PC-3 (cell line): ENCODE measurements at places on chromosomes 1 and 21.
A peak's percentile ranks its signal among the peaks of the same experiment; 100 is the strongest.

- DNase-seq: peak; percentile 55
These were observed 2.6 kb downstream of the HFM1 start for GRCh38 chr1:91402023-91402422.

DNA sequence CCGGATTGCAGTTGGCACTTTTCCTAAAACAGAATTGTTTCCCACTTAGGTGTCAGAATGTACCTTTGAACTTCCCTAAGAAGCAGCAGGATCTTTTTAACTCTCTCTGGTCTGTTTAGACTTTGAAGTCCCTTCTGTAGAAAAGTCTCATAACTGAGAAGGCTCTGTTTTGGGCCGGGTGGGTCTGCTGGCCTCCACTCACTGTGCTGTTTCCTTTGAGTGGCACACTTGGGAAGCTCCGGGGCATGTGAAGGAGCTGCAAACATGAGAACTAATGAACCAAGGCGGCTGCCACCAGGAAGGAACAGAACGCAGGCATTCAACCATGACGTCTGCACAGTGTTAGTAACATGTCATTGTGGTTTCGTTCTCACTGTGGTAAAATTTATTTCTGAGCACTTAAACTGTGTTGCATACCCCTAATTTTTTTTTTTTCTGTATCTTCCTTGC, 19.5 kb upstream of the NCMAP start:
- DNase-seq: no peak

DNA sequence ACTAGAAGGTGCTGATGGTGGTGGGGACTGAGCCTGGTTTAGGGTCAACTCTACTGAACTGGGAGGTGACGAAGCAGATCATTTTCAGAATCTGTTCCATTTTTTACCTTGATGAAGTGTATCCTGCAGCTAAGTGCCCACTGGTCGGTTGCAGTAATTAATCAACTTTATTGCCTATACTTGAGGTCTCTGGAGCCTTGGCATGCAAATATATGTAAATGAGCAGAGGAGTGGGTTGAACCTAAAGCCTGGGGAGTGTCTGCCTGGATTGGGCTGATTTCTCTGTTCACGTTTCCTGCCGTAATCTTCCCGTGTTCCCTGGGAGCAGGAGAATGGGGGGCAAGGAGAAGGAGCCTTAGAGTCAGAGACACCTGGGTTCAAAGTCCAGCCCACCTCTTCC, 286.8 kb downstream of the PTPRU start:
- no peak for DNase-seq

DNA sequence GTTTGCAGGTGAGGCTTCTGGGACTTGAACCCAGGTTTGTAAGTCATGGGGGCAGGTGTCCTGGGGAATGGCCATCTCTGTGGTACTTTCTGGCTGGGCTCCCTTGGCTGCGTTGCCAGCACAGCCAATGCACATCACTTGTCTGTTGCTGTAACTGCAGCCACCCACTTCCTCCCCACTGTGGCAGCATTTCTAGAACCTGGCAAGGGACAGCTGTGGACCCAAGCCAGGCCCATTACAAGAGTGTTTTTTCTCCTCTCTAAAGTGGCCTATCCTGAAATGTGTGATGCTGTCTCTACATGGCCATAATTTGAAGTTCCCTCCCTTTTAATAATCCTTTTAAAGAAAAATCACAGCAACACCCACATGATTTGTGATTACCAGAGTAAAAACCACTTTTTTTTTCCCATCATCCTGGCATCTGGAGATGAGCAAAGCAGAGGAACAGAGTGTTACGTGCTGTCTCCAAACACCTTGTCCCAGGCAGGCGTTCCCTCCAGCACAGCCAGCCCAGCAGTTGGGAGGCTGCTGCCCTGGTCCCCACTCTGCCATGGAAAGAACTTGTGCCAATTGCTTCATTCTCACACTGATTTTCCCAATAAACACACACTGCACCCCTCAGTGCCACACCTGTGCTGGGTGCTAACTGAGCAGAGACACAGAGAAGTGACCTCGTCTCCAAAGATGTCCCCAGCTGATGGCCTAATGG, 360.6 kb upstream of the USP24 start:
- no peak for DNase-seq

GRCh38 chr1:208135354-208135753, 108.8 kb downstream of the PLXNA2 start:
- DNase-seq: no peak

GRCh38 chr1:69994241-69994640, 211.1 kb downstream of the LRRC40 start:
- DNase-seq: no peak

- no peak for DNase-seq
These were observed 954.4 kb downstream of the NCAM2 start for GRCh38 chr21:21952566-21952965.

GRCh38 chr1:36231191-36231590, 6.9 kb downstream of the THRAP3 start:
- no peak for DNase-seq

DNA sequence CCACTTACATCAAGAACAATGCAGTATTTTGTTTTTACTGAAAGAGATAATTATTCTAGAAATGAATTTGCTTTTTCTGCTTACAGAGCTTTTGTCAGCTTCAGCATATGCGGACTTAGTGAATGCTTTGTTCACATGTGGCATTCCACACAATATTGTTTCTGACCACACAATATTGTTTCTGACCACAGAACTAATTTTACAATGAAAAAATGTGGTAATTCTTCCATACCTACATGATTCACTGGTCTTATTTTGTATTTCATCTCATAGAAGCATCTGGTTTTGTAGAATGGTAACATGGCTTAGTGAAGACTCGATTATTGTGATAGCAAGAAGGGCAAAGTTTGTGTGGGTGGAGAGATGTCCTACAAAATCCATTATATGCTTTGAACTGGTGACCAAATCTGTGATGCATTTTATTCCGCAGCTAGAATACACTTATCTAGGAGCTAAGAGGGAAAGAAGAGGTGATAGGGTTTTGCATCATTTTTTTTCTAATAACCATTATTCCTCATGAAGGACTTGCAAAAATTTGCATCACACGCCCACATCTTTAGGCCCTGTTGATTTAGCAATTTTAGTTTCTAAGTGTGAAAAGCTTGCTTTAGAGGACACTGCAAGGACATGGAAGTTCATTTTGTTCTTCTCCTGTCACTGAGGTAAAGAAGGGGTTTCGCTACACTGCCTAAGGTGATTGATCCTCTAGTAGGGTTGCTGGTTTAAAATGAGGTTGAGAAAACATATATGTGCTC, 75.3 kb downstream of the HLX start:
- no peak for DNase-seq

GRCh38 chr1:239792157-239792556, 299.5 kb upstream of the FMN2 start:
- DNase-seq: peak; percentile 38

GRCh38 chr1:54459140-54459539, 52.9 kb upstream of the SSBP3 start:
- DNase-seq: no peak

- no peak for DNase-seq
These were observed 15.4 kb upstream of the SHE start for GRCh38 chr1:154517661-154518060.

DNA sequence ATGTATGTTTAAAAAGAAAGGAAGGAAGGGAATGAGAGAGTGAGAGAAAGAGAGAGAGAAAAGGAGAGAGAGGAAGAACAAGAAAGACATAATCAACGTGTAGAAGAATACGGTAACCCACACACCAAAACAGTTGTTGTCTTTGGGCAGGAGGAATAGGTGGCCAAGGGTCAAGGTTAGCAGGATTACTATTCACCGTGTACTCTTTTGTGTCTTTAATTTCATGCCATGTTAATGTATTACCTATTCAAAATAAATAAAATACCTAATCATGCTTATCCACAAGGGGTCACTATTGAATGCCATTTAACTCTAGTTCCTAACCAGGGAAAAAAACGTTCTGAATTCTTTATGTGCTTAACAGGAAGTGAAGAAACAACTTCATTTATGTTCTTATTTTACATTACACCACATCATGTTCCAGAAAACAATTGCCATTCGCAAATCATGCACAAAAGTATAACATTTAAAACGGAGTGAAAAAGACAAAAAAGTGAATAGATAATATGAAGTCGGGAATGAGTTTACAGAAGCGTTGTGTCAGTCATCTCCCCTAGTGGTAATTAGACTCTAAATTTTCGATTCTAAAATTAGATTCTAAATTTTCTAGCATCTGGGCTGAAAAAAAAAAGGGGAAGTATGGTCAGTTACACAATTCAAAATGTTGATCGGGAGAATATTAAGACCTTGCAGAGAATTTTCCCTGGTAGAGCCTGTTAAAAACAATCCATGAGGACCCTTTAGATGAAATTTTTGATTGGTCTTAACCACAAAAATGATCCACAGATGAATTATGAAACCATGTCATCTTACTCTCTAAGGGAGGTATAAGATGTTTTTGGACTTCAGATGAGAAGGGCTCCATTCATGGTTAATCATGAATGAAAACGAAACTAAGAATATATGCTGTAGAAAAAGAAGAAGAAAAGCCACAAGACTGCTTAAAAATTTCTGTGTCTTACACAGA, 700 bp upstream of the KMO start:
- peak; percentile 97 for DNase-seq

DNA sequence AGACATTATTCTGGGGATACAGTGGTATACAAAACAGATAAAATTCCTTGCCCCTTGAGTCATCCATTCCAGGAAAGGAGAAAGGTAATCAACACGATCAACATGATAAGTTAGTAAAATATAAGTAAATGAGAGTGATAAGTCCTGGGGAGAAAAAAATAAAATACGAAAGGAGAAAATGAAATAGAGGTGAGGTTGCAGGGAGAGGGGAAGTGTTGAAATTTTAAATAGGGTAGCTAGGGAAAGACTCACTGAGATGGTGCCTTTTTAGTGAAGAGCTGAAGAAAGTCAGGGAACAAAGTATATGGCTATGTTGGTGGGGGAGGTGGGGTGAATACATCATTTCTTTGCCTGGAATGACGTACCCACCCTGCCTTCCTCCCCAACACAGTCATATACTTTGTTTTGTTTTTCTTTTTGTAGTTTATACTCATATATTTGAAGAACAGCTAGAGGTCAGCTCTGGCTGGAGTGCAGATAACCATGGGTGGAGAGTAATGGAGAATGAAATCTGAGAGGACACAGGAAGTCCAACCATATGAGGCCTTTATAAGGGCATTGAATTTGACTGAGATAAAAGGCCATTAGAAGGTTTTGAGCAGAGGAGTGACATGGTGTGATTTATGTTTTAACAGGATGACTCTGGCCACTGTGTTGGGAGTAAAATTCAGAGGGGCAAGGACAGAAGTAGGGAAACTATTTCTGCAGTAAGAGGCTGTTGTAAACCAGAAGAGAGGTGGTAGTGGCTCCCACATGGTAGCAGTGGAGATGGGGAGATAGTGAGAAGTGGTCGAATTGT, 54.8 kb downstream of the OSBPL9 start:
- DNase-seq: no peak

GRCh38 chr1:185473186-185473585, 156.1 kb upstream of the IVNS1ABP start:
- no peak for DNase-seq

DNA sequence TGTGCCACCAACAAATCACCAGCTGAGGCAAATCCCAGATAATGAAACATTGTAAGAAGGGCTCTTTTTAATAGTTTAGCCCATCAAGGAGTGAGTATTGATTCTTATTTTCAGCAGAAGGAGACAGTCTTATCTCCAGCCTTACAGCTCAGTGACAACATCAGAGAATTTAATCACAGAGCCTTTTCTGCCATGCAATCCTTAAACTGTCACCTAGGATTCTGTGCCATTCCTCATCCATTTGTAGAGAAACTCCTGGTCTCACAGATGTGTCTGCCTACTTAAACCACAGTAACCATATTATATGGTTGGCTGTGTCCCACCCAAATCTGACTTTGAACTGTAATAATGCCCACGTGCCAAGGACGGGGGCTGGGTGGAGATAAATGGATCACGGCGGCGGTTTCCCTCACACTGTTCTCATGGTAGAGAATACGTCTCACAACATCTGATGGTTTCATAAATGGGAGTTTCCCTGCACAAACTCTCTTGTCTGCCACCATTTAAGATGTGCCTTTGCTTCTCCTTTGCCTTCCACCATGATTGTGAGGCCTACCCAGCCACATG, 217.7 kb downstream of the RERE start:
- no peak for DNase-seq

- DNase-seq: no peak
These were observed 13.2 kb downstream of the SYT11 start for GRCh38 chr1:155872527-155872926.

- peak; percentile 91 for DNase-seq
These were observed at the start of gene ARHGEF16 for GRCh38 chr1:3453891-3454810. Gene ARHGEF16, plus strand, starts transcription at chr1:3454665. Its CDS starts 8,420 bp downstream, at chr1:3463085.

DNA sequence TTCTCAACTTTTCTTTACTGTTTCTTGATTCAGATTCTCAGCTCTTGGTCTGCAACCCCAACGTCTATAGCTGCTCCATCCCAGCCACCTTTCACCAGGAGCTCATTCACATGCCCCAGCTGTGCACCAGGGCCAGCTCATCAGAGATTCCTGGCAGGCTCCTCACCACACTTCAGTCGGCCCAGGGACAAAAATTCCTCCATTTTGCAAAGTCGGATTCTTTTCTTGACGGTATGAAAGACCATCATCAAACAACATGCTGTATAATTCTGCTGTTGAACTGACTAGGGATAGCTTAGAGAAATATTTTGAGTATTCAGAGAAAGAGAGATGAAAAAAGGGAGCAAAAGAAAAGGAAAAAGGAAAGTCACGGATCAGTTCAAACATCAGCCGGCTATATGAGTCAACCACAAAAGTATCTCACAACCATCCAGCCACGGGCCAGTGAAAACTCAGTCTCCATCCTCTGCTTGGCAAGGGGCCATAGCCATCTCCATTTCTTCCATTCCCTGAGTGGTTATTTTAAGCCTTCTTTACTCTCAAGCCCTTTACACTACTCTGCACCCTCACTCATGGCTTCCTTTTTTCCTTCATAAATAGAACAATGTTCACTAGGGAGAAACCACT, 14.1 kb downstream of the DNASE2B start:
- DNase-seq: no peak

- DNase-seq: peak; percentile 33
These were observed 22.6 kb upstream of the RAB3GAP2 start for GRCh38 chr1:220294846-220295301.

DNA sequence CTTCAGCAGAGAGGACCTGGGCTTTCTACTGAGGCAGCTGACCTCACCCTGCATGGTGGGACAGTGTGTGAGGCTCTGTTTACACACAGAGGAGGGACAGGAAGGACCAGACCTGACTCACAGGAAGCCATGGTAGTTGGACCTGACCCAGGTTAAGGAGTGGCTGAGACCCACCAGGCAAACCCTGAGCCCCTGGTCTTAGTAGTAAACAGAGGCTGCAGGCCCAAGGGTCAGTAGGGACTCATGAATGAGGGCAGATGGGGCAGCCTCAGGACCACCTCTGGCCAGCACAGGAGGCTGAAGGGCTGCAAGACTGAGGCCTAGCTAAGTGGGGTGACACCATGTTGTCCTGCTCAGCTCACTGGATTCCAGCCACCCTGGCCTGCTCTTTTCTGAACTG, 273.2 kb downstream of the GRIK3 start:
- DNase-seq: peak; percentile 41

GRCh38 chr1:223748405-223748772, 36.0 kb downstream of the CAPN2 start:
- peak; percentile 67 for DNase-seq
